ENCODE measurements at places on chromosomes 13 and 19.
A peak's percentile ranks its signal among the peaks of the same experiment; 100 is the strongest.

DNA sequence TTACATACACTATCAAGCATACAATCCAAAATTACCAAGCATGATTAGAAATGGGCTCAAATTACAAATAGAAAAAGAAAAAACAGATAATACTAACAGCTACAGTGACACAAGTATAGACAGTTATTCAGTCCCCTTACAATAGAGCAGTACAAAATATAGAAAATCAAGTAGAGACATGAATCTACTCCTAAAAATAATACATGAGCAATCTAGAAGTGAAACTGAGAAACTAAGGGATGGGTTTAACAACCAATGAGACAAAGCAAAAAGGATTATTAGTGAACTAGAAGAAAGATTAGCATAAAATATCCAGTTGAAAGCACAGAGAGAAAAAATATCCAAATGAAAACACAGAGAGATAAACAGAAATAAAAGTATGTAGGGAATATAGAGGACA is 426.7 kb downstream of the TBC1D4 start:
- DNase-seq: no peak

DNA sequence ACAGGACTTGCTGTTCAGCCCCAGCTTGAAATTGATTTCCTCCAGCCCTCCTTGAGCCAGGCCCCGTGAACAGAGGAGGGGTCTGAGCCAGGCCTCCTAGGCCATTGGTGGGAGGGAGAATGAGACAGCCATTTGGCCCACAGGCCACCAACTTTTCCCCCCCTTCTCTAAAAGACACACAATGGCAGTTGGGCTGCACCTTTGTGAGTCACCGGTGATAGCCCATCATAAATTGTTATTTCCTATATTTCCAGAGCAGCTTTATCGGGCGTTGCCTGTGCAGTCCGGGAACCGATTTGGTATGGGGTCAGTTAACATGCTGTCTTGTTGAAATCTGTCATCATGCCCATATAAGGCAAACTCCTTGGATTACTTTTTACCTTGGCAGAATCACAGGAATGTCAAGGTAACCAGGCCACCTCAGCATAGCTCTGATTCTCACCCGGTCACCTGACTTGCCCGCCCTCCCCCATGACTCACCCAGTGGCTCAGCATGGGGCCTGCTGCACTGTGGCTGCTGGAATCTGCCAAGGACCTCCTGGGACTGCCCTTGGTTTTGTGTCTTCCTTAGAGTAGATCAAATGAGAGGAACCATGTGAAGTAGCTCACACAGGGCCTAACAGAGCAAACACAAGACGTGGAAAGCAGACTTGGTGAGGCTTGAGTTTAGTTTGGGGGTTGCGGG is 36.1 kb downstream of the ACTN4 start:
- no peak for DNase-seq

DNA sequence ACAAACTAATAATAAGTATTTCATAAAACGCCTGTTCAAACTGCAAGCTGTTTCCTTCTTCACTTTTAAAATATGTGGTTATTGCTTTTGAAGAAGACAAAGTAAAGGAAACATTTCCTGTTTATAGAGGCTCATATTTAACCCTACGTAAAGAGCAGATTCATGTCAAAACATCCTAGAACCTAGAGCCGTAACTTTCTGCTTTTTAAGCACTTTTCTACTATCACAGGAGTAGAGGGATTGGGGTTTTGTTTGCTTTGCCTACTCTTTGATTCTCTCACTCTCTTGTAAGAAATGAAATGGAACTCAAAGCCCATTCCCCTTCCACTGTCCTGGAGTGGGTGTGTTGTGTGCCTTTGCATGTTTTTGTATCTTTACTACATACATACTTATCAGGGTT is 54.0 kb upstream of the GPR183 start:
- no peak for DNase-seq

DNA sequence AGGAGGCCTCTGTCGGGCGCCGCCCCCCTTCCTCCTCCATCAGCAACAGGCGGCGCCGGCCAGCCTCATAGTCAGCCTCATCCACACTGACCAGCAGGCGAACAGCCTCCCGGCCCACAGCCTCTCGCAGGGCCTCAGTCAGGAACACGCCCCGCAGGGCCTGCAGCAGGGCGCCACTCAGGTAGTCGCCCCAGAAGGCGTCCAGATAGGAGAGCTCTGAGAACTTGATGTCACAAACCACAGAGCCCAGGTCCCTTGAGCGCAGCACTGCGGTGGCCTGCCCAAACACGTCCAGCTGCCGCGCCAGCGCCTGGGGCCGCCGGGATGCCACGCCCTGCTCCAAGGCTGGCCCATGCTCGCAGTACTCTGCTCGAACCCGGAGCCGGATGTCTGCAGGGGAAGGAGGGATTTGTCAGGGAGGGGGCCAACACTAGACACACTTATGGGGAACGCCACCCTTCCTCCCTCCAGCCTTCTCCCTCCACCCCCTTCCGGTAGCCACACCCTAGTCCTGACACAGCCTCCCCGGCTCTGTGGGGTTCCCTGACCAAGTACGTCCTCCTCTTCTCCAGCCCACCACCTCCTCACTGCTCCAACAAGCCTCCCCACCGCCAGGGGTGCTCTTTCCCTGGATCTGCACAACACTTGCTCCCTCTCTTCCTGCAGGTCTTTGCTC is 17.9 kb downstream of the DEDD2 start:
- DNase-seq: no peak

DNA sequence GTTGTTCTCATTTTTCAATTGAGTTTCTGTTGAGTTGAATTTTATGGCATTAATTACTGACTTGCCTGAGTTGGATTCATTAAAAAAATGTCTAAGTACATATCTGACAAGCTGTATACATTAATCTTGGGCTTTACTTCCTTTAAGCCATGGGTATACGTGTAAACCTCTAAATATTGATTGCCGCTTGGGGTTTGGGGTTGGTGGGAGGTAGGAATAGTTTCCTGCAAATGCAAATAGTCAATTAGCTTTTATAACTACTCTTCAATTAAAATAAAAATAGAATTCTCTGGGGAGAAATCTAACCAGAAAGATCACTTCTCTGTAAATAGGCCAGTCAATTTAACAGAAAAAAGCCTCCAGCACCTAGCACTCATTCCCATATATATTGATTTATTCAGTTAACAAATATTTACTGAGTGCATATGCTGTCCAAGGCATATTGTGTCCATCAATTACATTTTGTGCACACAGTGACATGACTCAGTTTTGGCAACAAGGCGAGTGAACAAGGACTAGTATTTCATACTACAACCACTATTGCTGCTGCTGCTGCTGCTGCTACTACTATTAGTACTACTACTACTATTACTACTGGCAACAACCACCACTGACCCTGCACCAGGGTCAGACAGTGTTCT is 306.8 kb downstream of the RFC3 start:
- DNase-seq: no peak

DNA sequence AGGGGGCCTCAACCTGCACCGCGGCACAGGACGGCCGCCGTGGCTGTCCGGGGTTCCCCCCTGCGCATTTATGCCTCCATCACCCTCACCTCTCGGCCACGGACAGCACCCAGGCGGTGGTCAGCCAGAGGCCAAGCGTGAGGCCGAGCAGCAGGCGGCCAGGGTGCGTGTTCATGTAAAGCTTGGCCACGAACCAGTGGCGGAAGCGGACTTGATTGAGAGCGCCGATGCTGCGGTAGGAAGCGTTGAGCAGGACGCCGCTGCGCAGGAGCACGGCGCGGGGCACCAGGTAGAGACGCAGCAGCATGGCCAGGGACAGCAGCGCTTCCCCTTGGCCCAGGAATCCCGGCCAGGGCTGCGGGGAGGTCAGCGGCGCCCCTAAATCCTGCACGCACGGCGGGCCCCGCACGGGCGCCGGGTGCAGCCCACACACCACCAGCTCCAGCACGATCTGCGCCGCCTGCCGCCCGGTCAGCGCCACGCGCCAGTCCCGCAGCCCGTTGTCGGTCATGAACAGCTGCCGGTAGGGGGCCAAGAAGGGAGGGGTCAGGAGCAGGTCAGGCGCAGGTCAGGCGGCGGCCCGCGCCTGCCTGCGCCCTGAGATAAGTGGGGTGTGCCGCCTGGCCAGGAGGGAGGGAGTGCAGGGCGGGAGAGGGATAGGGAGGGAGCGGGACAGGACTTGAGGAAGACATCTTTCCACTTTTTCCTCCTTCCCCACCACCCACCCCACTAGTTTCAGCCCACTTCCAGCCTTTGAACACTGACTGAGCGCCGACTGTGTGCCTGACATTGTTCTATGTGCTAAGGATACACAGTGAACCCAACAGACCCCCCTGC is 6.5 kb downstream of the KCNN4 start:
- DNase-seq: peak; percentile 46

DNA sequence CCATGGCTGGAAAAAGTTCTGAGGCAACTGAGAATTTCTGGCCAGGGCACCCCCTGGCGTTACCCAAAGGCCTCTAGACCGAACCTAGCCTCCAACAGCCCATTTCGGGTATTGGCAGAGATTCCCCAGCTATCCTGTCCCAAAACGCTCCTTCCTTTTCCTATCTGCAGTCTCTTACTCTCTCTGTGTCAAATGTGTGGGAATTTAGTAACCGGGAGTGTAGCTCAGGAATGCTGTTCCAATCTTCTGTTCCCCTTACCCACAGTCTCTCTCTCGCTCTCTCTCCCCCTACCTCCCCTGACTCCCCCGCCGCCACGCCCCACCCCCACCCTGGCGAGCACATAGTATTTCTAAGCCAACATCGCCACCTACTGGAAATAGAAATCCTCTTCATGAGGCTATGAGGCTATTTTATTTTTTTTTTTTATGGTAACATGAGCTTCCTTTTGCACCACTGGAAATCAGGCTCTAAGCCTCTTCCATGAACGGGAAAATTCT is 27.0 kb downstream of the OXGR1 start:
- DNase-seq: no peak

DNA sequence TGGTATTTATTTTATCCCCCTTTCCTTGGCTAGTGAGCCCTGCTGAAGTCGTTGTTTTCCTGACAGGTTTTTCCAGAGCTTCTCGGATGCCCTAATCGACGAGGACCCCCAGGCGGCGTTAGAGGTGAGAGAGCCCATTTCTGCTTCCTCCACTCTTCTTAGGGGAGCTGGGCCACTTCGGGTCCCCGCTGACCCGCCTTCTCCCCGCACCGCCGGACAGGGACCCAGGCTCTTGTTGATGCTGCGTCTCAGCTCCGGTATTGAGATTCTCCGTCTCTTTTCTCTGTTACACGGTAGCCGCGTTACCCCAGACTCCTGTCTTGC is 306 bp downstream of the SUGT1 start:
- no peak for DNase-seq

GRCh38 chr13:111854403-111854802 is 212.5 kb upstream of the SOX1 start:
- DNase-seq: no peak

- DNase-seq: no peak
Observed at GRCh38 chr19:46426035-46426505, 2.7 kb downstream of the PNMA8C start.

DNA sequence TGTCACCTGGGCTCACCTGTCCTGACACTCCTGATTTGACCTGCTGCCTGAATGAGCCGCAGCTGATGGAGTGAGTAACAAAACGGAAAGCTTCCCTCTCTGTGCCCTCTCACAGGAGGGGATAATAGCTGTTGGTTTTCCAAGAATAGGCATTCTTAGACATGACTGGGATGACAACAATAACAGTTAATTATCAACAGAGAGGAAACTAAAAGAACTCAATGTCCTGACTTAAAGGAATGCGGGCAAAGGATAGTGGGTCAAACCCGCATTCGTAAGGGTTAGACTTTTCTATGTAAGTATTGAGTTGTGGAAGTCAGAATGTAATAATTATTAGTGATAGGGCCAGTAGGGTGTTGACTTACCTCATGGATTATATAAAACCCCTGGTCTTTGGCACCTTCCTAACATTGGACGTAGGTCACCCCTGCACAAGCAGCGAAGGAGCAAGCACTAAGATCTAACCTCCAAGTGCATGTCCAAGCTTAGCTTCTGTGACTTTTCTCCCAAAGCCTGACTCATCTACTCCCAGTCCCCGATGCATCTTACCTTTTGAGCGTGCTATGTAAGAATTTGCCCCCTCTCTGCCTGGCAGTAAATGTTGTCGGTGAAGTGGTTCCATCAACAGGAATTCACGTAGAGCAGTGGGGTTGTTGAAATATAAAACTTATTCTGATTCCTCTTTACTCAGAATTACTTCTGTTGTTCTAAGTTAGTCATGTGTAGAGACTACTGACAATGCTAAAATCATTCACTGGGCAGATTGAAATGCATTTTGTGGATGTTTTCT is 442.3 kb downstream of the FGF9 start:
- DNase-seq: no peak

DNA sequence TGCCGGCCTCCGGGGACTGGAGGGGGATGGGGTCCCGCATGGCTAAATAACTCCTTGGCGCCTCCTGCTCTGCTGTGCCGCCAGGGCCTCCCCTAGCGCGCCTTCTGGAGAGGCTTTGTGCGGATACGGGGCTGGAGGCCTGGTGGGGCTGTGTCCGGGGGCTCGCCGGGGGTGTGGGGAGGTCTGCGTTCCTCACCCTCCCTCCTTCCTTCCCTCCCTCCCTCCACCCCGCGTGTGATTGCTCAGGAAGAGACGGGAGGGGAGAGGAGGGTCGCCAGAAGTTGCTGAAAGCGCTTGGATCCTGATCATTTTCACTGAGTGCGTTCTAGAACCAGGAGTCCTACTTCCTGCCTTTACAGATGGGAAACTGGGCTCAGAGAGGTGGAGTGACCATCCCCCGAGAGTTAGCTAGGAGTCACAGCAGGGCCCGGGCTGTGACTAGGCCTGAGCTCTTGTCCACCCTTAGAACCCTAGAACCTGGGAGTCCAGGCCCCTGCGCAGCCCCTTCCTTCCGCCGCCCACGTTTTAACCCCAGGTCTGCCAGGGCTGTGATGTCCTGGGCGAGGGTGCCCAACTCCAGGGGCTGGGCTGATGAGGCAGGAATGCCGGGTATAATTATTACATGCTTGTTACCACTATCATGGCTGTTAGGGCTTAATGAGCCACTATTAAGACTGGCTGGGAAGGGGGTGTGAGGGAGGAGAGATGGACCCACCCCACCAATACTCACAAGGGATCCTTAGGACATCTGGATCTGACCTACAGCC is 782 bp upstream of the JUND start:
- DNase-seq: no peak

DNA sequence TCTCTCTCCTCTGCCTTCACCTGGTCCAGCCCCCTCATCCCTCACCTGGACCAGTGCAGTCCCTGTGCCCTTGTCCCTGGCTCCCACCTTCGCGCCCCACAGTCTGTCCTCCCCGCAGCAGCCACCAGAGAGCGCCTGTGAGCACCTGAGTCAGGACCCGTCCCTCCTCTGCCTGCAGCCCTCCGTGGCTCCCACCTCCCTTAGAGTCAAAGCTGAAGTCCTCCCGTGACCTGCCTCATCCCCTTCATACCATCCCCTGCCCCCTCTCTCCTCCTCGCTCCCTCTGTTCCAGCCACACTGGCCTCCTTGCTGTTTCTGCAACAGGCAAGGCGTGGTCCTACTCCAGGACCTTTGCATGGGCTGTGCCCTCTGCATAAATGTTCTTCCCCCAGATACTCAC is 10.3 kb downstream of the CELF5 start:
- no peak for DNase-seq

- DNase-seq: no peak
Observed at GRCh38 chr19:36837176-36837905, 846 bp downstream of the ZNF790 start.
